ENCODE measurements at places on chromosomes 1 and 21. TPM values are rescaled to one million over a fixed set of nuclear protein-coding genes. Genes with fewer than 3 reads are reported as not detected.

Gene OR2L2
- total RNA-seq = not detected

Gene AKNAD1
- total RNA-seq = 0.15 TPM

Gene E2F2
- total RNA-seq = 0.08 TPM

Gene C1orf94
- total RNA-seq = not detected

Gene KCNJ15
- 36.6 TPM for total RNA-seq

Gene CD1C
- total RNA-seq = not detected

Gene GBP6
- total RNA-seq = 0.61 TPM

Gene SLC22A15
- 5.2 TPM for total RNA-seq

Gene SIM2
- 0.08 TPM for total RNA-seq

Gene BLACAT1
- 2.4 TPM for total RNA-seq

Gene RNASEL
- total RNA-seq = 3.8 TPM

Gene TMPRSS2
- total RNA-seq = not detected

Gene DDR2
- 6.1 TPM for total RNA-seq

Gene ERICH3
- total RNA-seq = not detected

Gene XCL1
- not detected for total RNA-seq

Gene TEX38
- not detected for total RNA-seq

Gene S100A7
- total RNA-seq = 13.3 TPM

Gene SELP
- total RNA-seq = not detected

Gene CRNN
- total RNA-seq = not detected

Gene NR1I3
- total RNA-seq = not detected

Gene OR14K1
- total RNA-seq = not detected

Gene APH1A
- total RNA-seq = 131 TPM

Gene SH3BGRL3
- 155 TPM for total RNA-seq

Gene SPRR1B
- 43.3 TPM for total RNA-seq

Gene AVPR1B
- total RNA-seq = not detected
